Activated CD4-positive, alpha-beta memory T cell treated with anti-CD3 and anti-CD28 coated beads, Interleukin-2, amount 10 ng/mL, durations not matched to agents 7 days and 5 days (primary cell): ENCODE measurements at places on chromosomes 13 and 19.

GRCh38 chr13:30333616-30334015 lies 26.3 kb upstream of the KATNAL1 start:
- no peak for DNase-seq

- peak; percentile 36 for DNase-seq
Measured at GRCh38 chr19:10575011-10575716, 6.4 kb upstream of the CDKN2D start.

- DNase-seq, result no peak
Measured at GRCh38 chr19:18487576-18488402, 34.1 kb downstream of the ELL start.

DNA sequence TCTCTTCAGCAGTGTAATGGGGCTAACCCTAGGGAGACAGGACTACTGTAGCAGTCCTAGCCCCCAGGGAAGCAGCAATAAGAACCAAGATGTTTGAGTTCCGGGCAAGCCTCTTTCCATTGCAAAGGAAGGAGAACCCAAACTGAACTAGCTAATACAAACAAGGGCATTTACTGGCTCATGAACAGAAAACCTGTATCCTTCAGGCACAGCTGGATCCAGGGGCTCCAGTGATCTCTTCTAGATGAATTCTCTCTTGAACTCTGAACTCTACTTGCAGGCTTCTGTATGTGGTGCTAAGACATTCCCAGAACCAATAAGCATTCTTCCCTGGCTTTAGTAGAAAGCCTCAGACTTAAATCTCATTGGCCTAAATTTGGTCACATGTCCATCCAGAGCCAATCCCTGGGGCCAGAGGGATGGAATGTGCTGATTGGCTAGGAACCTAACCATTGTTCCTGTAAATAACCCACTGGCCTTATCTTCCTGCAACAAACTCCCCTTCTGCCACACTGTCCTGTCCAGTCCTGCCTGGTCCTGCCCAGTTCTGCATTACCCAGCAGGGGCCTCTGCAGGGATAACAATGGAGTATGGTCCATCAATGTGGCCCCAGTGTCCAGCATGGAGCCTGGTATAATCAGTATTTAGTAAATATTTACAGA lies 3.9 kb upstream of the PODNL1 start:
- no peak for DNase-seq
